Stomach (tissue), 19 donors: ENCODE measurements at places on chromosomes 3 and 15. TPM values are rescaled to one million over a fixed set of nuclear protein-coding genes. Genes with fewer than 3 reads are reported as not detected.

The C3orf20 gene
- total RNA-seq = not detected

DNA sequence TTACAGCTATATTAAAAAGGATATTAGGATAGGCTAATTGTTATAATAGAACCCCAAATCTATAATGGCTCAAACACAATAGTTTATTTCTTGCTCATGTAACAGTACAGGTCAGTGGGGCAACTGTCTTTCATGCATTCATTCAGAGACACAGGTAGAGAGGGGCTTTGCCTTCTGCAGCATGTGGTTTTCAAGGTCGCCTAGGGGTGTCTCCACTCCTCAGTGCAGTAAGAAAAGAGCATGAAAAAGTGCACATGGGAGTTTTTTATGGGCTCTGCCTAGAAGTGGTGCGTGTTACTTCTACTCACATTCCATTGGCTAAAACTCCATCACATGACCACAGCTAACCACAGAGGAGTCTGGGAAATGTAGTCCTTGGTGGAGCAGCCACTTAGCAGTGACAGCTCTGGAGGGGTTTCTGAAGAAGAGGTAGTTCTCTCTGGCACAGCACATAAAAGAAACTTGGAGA, 1.8 kb downstream of the ZBTB38 start:
- H3K4me1 ChIP-seq = peaks cover 31% of the 10 kb centered on the region
- no peak overlapping the region for H3K27ac ChIP-seq
- peak; percentile 29 for DNase-seq
- H3K4me3 ChIP-seq = no peak overlapping the region
- H3K36me3 ChIP-seq = no peaks in the 10 kb centered on the region
- H3K27me3 ChIP-seq = no peaks in the 10 kb centered on the region

GRCh38 chr15:58401991-58402649, 29.7 kb upstream of the LIPC start:
- no peaks in the 10 kb centered on the region for H3K36me3 ChIP-seq
- no peak overlapping the region for H3K27ac ChIP-seq
- H3K27me3 ChIP-seq = no peaks in the 10 kb centered on the region
- DNase-seq = peak; percentile 65
- H3K4me1 ChIP-seq = no peaks in the 10 kb centered on the region

DNA sequence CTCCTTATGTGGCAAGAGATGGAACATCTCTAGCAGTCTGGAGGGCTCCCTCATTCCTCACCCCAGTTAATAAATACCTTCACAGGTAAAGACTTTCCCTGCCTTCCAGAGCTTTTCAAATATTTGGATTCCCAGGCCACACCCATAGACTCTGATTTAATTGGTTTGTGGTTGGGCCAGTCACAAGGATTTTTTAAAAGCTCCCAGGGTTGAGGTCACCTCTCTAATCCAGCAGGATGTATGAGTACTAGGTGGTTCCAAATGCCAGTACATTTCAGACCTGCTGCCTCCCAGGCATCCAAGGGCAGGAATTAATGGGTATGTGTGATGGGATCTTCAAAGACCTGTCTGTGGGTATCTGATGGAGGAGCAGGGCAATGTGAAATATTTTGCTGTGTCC, 312.8 kb downstream of the CLSTN2 start:
- H3K27me3 ChIP-seq = no peaks in the 10 kb centered on the region
- DNase-seq = no peak
- no peaks in the 10 kb centered on the region for H3K4me1 ChIP-seq
- H3K27ac ChIP-seq = no peak overlapping the region

The RUVBL1 gene
- 5.1 TPM for total RNA-seq

The UPK1B gene
- not detected for total RNA-seq

GRCh38 chr3:149428087-149428486, 46.4 kb upstream of the TM4SF4 start:
- no peak overlapping the region for H3K4me3 ChIP-seq
- no peaks in the 10 kb centered on the region for H3K27me3 ChIP-seq
- H3K27ac ChIP-seq = no peak overlapping the region
- no peaks in the 10 kb centered on the region for H3K4me1 ChIP-seq
- H3K36me3 ChIP-seq = no peaks in the 10 kb centered on the region

DNA sequence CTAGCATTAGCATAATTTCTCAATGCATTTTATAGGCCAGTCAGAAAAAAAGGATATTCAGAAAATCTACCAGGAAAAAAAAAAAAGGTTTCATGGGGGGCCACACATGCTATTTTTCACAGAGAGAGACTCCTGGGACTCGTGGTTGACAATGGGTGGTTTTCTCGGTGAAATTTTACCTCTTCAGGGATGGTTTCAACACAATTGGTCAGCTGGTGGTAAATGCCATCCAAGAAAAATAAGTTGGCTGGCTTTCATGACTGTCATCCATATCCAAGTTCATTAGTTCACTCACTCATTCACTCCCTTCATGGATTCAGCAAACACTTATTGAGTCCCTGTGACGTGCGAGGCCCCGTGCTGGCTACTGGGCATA, 217.3 kb downstream of the SHQ1 start:
- DNase-seq = no peak
- no peaks in the 10 kb centered on the region for H3K36me3 ChIP-seq
- H3K27me3 ChIP-seq = no peaks in the 10 kb centered on the region
- H3K27ac ChIP-seq = no peak overlapping the region

DNA sequence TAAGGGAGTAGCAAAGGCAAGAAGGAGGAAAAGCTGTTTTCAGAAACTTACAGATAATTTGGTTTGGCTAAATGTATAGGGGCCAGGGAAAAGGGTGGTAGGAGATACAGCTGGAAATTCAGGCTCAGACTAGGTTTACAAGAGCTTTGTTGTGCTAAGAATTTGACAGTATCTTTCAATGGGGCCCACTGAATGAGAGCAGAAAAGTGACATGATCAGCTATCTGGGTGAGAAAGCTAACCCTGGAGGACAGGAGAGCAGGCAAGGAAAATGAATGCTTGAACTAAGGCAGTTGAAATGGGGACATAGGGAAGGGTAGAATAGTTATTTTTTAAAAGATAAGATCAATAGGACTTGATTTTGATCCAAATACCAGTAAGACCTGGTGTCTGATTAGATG, 2.8 kb upstream of the EIF4G1 start:
- H3K27ac ChIP-seq = no peak overlapping the region
- H3K27me3 ChIP-seq = no peaks in the 10 kb centered on the region
- H3K4me3 ChIP-seq = no peak overlapping the region
- DNase-seq = no peak
- H3K4me1 ChIP-seq = peaks cover 12% of the 10 kb centered on the region
